Renal pelvis (tissue), 12 donors: ENCODE measurements at places on chromosomes 7 and 10.

DNA sequence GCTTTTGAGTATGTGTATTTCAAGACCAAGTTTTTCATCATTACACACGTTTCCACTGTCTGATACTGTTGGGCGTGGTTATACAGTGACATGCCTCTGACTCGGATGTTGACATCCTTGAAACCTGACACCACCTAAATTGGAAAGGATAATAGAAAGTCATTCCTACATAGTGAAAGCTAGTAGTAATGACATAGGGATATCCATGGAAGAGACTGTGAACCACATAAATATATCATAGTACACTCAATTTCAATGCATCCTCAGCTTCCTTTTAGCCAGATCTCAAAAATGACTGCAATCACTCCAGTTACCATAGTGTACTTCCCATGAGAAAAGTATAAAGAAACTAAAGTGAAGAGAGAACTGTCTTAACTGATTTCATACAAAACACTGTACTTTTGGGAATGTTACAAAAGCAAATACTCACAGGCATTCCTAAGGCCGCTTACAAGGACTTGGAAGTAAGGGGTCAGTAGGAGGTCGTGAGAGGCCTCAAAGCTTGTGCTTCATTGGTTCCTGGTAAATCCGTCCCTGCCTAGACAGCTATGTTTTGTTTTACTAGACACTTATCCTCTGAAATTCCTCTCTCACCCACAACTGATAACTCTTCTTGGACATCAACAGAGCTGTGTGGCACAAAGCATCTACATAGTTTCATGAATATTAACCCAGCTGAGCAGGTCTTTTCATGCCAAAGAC, 71.8 kb upstream of the VWDE start:
- DNase-seq, result no peak

DNA sequence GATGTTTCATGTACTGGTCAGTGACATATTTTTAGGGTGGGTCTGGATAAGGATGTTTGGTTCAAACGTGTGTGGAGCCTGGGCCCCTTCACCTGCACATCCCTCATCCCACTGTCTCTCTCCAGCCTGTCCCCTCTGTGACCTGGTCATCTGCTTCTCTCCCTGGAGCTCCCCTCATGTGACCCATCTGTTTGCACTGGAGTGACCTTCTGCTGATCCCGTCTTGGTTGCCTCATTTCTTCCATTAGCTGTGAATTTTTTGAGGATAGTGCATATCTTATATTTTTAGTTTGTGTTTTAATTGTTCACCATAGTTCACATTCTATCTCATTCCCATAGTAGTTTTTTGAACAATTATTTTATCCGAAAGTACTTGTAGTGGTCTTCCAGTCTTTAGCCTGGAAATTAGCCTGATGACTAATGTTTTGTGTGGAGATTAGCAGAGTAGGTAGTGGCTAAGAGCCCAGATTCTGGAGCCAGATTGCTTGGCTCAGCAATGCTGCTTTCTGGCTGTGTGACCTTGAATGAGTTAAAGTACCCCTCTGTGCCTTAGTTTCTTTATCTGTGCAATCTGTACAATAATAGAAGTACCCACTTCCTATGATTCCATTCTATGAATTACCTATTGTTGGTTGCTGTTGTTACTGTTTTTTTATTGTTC, 224.5 kb downstream of the LRMDA start:
- DNase-seq, result no peak

DNA sequence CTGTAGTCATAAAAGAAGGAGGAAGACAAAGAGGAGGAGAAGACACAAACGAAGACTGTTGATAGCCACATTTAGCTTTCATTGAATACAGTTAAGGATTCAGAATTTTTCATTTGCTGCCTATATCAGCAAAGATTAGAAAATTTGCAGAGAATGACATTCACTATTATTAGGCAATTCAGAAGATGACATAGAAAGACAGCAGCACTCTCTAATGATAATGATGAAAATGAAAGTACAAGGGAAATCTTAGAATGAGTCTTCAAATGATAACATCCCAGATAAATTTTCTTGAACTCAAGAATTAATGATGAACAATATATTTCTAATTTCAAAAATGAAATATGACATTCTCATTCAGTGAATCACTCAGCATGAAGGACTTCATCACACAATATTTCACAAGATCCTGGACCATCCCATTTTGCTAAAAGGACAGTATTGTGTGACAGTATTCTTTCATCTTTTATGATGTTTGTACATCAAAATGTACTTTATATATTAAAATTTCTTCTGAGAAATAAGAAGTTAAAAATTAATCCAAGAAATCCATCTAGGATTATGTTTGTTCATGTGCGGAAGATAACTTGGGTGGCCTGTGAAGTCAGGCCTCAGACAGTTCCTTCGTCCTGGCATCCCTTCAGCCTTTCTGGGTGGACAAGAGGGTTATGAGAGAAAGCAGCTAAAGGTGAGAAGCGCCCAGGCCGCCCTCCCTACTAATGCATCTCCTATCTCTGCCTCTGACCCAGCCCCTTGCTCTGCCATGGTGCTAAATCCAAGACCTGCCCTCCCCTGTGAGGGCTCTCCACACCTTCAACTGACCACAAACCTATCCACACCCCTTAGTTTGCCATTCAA, 47.4 kb upstream of the CAMK2B start:
- DNase-seq, result no peak

GRCh38 chr7:10268034-10268433, 705.6 kb upstream of the PHF14 start:
- no peak for DNase-seq
